ENCODE measurements at places on chromosomes 6 and 20.

- no peak for DNase-seq
Observed at GRCh38 chr6:37576336-37576737, 76.6 kb upstream of the CCDC167 start.

DNA sequence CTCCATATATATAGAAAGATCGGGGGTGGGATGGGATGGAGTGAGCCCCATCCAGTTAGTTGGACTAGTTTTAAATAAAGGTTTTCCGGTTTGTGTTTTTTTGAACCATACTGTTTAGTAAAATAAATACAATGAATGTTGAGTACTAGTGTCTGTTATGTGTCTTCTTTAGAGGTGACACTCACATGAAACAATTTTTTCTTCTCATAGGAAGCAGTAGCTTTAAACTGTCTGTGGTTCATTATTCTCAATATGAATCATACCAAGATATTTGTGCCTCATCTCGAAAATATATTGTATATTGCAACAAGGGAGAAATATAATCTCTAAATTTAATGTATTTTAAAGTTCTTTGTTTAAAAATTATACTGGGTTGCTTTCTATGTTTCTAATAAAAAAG, 33.4 kb downstream of the HSF2 start:
- no peak for DNase-seq

DNA sequence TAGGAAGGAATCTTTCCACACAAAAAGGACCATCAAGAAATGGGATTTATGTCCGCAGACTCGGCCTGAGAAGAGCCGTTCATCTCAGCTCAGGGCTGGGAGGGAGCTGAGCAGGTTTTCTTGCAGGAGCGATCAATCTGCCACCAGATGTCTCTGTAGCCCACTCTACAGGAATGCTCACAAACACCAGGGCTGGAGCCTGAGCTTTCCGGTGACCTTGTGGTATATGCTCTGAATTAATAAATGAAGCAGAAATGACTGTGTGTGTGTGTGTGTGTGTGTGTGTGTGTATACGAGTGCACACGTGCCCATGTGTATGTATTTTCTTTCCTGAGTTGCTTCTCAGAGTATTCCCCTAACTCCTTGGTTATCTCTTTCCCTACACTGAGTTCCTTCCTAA, 12.0 kb downstream of the CD83 start:
- no peak for DNase-seq

- DNase-seq, result no peak
Observed at GRCh38 chr20:62691487-62691886, 17.1 kb upstream of the NTSR1 start.

GRCh38 chr6:63558278-63558677, 14.0 kb upstream of the LOC128125822 start:
- DNase-seq, result no peak

All from NCI-H774 (cell line).